Type B pancreatic cell (in vitro differentiated cells): ENCODE measurements at places on chromosomes 2 and 18.
A peak's percentile ranks its signal among the peaks of the same experiment; 100 is the strongest.

DNA sequence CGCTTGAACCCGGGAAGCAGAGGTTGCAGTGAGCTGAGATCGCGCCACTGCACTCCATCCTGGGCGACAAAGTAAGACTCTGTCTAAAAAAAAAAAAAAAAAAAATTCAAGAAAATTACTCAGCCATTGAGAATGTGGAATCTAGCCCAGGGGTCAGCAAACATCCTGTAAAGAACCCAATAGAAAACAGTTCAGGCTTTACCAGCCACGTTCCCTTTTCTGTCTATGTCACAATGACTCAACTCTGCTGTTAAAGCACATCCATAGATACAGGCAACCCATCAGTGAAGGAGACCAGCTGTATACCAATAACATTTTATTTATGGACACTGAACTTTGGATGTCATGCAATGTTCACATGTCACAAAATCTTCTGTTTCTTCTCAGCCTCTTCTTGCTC lies 435.6 kb upstream of the GYPC start:
- no peak for DNase-seq

- peak; percentile 50 for DNase-seq
Measured at GRCh38 chr2:26614216-26615138, 26.7 kb downstream of the CIB4 start.

- peak; percentile 51 for DNase-seq
Measured at GRCh38 chr2:95372845-95373244, 29.7 kb upstream of the FAHD2A start.

GRCh38 chr18:48767090-48767690 lies 183.6 kb downstream of the SMAD7 start:
- no peak for DNase-seq

DNA sequence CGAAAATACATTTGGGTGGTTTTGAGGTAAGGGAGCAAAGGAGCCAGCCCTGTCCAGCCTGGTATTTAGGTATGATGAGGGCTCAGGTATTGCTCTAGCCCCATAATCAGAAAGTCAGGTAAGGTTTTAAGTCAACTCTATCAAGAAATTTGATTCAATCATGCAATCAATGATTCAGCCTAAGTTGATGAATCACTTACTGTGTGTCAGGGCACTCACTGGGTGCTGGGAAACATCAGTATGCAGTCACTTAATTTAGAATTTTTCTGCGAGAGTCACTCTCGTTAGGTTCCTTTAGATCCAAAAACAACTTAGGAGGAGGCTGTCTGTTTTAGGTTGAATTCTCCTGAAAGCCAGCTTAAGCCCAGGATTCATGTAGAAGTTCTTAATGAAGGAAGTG lies 17.7 kb upstream of the SERPINB2 start:
- no peak for DNase-seq

DNA sequence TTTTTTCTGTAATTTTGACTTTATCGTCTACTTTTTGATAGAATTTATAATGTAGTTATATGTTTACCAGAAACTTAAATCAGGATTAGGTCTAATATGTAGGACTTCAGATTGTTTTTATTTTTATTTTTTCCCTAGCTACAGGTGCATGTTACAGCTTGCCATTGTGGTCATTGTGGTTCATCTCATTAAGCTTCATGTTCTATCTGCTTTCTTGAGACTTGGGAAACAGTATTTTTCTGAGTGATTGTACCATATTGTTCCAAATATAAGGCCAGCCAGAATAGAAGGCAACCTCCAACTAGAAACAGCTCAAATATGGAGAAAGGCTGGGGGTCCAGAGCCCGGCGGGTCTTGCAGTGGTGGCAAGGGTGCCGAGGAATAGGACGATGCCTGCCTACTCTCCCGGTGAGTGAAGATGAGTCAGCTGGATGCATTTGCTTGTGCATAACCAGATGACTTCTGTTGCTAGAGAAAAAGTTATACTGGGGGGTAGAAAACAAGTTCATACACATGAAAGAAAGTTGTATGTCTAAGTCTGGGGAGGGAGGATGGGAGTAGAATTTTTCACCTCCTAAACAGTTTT lies 188.4 kb downstream of the CCDC85A start:
- DNase-seq, result no peak

DNA sequence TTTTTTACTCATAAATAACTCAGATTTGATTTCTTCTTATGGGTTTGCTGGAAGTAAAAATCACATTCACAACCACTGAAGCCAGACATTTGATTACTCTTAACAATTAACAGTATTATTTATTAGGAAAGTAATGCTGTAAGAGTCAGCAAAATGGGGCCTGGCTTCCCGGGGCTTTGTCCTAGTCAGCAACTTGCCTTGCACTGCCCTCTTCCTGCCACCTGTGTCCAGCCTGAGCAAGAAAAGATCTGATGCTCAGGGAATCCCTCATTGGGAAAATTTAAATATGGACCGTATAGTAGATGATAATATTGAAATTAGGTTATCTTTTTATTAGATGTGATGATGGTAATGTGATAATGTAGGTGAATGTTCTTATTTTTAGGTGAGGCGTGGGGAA lies 30.8 kb upstream of the ACYP2 start:
- no peak for DNase-seq

GRCh38 chr2:162092658-162093556 lies 18.9 kb upstream of the DPP4 start:
- DNase-seq, result no peak

- no peak for DNase-seq
Measured at GRCh38 chr2:144163592-144163991, 356.3 kb downstream of the ZEB2 start.

- DNase-seq, result no peak
Measured at GRCh38 chr2:103009871-103010270, 248.0 kb downstream of the TMEM182 start.

DNA sequence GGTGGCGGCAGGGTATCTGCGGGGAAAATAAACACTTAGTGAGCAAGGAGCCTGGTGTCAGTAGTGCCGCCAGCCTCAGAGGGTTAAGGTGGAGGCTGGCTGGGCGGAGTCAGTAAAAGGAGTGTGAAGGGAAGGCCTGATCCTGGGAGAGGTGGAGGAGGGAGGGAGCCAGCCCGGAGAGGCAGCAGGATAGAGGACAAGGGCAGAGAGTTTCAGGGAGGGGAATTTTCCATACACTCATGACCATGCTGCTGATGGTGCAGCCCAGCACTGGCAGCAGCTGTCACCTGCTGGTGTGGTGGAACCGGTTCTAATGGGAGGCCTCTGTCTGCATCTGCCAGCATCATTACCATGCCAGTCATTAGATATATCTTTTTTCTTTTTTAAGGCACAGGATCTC lies 2.0 kb upstream of the TEX44 start:
- DNase-seq, result no peak

DNA sequence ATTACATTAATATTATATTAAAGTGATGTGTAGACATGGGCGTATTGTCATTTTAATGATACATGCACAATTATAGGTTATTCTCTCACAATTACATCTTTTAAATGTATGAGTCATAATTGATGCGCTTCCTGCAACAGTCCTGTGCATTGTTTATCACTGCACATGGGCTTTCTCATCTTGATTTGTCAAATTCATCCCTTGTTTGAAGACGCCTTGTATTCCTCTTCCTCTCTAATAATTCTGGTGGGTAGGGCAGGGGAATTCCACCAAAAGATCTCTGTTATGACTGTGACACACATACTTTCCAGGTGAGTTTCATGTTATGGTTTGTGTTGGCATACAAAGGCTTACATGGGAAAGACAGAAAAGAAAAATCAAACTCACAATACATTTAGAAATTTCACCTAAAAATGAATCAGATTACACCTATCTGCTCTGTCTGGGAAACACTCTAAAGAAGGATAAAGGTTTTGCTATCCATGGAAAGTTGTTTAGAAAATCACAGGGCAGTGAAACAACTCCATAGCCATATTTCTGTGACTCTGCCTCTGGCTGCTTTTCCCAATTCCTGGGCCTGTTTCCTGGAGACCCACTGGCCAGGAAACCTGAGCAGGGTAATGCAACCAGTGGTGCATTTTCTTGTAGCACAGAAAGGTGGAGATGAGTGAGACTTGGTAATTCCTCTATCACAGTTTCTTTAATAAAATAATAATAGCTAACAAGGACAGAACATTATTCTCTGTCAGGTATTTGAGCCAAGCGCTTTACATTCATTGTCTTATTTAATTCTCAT lies 13.2 kb downstream of the SLC9A2 start:
- no peak for DNase-seq

- no peak for DNase-seq
Measured at GRCh38 chr2:188524519-188525113, 232.9 kb downstream of the GULP1 start.

DNA sequence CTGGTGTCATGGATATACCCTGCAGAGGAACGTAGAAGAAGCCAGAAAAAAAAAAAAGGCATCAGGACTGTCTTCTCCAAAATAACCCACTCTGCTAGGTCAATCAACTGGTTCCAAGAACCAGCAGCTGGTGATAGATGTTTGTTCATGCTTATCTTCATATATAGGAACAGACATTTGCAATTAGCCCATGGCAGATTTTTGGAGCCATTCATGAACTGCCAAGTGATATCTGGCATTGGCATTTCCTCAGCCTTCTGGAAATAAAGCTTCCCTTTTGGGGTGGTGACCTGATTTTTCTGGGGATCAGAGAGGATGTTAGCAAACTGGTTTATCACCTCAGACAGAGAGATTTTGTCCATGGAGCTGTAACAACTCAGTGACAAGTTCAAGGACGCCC lies 234.9 kb downstream of the OSR1 start:
- DNase-seq, result no peak

- DNase-seq, result no peak
Measured at GRCh38 chr18:74397572-74397971, 59.5 kb downstream of the DIPK1C start.

- no peak for DNase-seq
Measured at GRCh38 chr2:102114851-102115497, 27.6 kb upstream of the IL1R1 start.

DNA sequence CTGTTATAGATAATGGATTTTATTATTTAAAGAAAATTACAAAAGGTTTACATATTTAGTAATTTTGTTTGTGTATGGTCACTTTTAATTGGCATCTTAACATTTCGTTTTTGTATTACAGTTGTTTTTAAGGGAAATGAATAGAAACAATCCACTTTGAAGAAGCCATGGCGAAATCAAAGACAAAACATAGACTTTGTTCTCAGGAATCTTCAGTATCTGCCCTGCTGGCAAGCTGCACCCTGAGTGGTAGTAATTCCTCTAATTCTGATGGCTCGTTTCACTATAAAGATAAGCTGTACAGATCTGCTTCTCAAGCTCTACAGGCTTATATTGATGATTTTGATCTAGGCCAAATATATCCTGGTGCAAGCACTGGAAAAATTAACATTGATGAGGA lies 2.7 kb downstream of the C18orf54 start:
- no peak for DNase-seq

DNA sequence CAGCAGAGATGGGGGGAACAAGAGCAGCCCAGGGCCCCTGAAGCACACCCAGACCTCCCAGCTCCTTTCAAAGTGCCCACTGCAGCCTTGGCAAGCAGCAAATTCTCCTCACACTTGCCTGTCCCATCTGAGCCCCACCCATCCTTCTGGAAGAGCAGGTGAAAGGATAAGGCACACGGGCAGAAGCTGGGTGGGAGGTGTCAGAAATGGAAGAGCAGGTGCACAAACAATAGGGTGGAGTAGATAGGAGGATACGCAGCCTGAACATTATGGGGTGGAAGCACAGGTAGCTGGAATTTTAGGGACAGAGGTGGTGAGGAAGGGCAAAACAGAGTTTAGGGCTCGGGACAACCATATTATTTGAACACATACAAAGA lies 69.2 kb downstream of the TNS1 start:
- DNase-seq, result no peak
